Thoracic aorta endothelial cell (primary cell): ENCODE measurements at places on chromosomes 16 and 17. TPM values are rescaled to one million over a fixed set of nuclear protein-coding genes. Genes with fewer than 3 reads are reported as not detected.

DHRS7C gene
- not detected in 2 replicates for total RNA-seq

ZP2 gene
- total RNA-seq: not detected in 2 replicates

ICAM2 gene
- total RNA-seq: 898 and 963 TPM in 2 replicates

AURKB gene
- total RNA-seq: 45.9 and 66.0 TPM in 2 replicates

PVALEF gene
- not detected in 2 replicates for total RNA-seq

KRTAP17-1 gene
- not detected in 2 replicates for total RNA-seq

UTS2R gene
- total RNA-seq: not detected in 2 replicates

USP43 gene
- 0.13 and 0.22 TPM in 2 replicates for total RNA-seq

NGFR gene
- 0.07 TPM in 1 of 2 replicates, not detected in the other for total RNA-seq

SNRNP25 gene
- 26.7 and 29.0 TPM in 2 replicates for total RNA-seq

CPNE7 gene
- total RNA-seq: 9.3 and 9.5 TPM in 2 replicates
